Liver (tissue), 10 donors: ENCODE measurements at places on chromosomes 5 and 9. TPM values are rescaled to one million over a fixed set of nuclear protein-coding genes. Genes with fewer than 3 reads are reported as not detected.
A peak's percentile ranks its signal among the peaks of the same experiment; 100 is the strongest.

DNA sequence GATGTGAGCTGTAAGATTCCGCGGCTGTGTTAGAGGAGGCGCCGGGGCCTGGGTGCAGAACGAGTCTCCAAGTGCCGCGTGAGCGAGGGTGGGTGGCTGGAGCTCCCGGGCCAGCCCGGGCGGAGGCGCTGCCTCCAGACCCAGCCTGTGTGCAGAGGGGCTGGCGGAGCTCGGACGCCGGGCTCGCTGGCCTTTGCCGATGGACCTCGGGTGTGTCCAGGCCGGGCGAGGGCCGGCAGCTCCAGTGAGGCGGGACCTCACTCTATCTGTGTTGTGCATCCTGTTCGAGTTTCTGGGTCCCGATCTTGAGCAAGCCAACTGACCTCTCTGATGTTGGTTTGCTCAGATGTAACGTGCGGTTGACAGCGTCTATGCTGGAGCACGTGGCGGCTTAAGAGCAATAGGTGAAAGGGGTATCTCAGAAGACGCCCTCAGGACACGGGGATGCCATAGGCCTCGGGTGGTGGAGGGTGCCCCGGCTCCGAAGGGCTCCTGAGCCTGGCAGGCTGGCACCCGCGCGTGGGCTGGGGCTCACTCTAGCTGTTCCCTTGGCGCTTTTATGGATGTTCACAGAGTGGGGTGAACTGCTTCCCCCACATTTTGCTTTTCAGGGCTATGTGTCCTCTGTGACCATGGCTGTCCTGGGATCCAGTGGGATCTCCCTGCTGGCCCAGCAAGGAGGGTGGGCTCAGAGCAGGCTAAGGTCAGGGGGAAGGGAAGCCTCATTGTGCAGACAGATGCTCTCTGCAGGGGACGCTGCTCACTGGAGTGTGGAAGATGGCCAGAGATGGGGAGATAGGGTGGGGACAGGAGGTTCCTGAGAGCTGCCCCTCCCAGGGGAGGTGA, 69.8 kb downstream of the MRPL36 start:
- H3K4me1 ChIP-seq = no peaks in the 10 kb centered on the region
- no peaks in the 10 kb centered on the region for H3K27me3 ChIP-seq
- no peak for DNase-seq
- no peak overlapping the region for H3K4me3 ChIP-seq
- H3K36me3 ChIP-seq = no peaks in the 10 kb centered on the region

- H3K27ac ChIP-seq = peak overlapping the region; percentile 80
- H3K4me3 ChIP-seq = no peak overlapping the region
- no peak for DNase-seq
- H3K27me3 ChIP-seq = no peaks in the 10 kb centered on the region
- H3K36me3 ChIP-seq = no peaks in the 10 kb centered on the region
These were observed 427.6 kb downstream of the GADD45G start for GRCh38 chr9:90032296-90033027.

DNA sequence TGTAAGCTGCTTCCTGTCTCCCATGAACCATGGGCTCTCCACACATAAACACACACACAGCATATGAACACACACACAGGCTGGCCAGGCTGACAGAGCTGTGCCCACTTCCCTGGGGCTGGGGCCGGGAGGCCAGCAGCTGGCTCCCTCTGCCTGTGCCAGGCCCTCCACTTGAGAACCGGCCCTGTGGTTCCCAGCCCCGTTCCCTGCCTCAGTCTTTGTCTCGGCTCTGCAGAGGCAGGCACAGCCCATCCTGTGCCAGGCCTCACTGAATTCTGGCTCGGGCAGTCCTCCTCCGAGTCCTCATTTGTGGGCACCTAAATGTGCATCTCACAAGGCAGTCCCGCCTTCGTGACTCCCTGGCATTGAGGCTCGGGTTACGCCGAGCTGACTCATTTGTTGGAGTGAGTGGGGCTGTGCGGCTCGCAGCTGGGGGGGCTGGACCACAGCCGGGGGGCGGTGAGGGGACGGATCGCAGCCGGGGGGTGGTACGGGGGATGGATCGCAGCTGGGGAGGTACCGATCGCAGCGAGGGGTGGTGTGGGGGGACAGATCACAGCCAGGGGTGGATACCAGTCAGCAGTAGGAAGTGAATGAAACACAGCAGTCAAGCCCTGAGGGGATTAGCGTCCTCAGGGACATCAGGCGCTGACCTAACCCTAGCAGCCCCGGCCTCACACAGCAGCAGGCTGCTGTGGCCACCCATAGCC, 72.3 kb downstream of the PSMB7 start:
- no peaks in the 10 kb centered on the region for H3K4me1 ChIP-seq
- no peaks in the 10 kb centered on the region for H3K27me3 ChIP-seq
- H3K4me3 ChIP-seq = no peak overlapping the region
- peaks cover 25% of the 10 kb centered on the region for H3K36me3 ChIP-seq
- no peak for DNase-seq

Gene INSL4
- not detected for total RNA-seq

Gene SPATA31C1
- total RNA-seq = not detected
